ENCODE measurements at places on chromosomes 7 and 10.

GRCh38 chr7:127635659-127636285, 16.2 kb upstream of the SND1 start:
- no peak for DNase-seq

GRCh38 chr10:84292502-84292901, 35.9 kb upstream of the CCSER2 start:
- no peak for DNase-seq

- DNase-seq, result no peak
These were observed 443 bp downstream of the MYOF start for GRCh38 chr10:93481637-93482144.

GRCh38 chr7:17301471-17302456, 3.3 kb downstream of the AHR start:
- DNase-seq, result no peak

DNA sequence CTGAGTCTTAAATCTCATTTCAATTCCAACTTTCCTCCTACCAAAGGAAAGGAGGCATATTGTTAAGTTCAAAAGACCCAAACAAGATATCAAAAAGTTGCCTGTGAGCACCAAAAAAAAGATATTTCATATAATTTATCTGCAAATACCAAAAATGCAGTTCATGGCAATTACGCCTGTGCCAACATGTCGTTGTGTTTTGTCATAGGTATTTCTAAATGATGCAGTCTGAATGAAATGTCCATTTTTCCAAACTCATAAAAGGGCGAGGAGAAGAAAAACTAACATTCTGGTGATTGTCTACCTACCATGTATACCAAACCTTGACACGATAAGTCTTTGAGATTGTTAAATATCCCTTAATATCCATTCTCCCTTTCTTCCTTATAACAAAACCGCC, 109.8 kb downstream of the SGMS1 start:
- no peak for DNase-seq

DNA sequence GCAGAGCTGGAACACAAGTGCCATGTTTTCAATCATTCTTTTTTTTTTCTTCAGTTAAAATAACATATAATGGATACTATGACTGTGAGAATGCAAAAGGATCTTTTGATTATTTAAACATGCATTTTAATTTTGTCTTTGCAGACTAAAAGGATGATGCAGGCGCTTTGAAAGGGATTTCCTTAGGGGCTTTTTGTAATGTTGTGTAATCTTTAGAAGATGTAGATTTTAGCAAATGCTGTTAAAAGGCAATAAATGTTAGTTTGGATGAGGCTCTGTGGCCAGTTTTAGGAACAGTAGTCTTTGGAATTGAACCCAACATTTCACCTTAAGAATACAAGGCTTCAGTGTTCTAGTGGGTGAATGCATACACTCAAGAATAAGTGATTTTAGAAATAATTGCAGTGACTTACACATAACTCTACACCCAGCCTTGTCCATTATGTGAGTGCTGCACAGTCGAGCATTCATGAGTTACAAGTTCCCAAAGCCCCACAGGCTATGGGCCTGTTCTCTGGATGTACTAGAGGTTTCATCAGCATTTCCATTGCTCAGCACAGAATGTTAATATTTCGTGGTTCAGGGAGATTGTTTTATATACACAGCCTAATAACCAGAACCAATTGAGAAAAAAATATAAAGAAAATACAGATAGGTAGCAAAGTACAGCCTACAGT, 11.6 kb downstream of the PAPSS2 start:
- no peak for DNase-seq

GRCh38 chr10:21727452-21728168, 193.6 kb downstream of the MLLT10 start:
- DNase-seq, result no peak

DNA sequence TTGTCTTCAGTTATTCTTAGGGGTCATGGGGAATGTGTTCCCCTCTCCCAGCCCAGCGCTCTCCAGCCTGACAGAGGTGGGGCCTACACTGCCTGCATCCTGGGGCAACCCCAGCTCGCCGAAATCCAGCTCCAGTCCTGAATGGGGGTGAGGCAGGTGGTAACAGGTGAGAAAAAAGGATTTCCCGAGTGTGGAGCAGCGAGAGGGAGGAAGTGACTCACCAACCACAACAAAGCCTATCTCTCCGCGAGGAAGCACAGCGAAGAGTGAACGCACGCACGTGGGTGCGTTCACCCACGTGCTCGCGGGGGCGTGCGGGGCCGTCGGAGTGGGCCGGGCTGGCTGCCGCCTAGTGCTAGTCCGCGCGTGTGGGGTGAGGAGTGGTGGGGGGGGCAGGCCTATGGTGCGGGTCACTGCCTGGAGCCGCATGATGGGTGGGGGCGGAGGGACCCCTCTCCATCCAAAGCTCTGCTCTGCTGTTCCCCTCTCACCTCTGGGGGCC, 855 bp upstream of the PALD1 start:
- DNase-seq, result peak; percentile 83

DNA sequence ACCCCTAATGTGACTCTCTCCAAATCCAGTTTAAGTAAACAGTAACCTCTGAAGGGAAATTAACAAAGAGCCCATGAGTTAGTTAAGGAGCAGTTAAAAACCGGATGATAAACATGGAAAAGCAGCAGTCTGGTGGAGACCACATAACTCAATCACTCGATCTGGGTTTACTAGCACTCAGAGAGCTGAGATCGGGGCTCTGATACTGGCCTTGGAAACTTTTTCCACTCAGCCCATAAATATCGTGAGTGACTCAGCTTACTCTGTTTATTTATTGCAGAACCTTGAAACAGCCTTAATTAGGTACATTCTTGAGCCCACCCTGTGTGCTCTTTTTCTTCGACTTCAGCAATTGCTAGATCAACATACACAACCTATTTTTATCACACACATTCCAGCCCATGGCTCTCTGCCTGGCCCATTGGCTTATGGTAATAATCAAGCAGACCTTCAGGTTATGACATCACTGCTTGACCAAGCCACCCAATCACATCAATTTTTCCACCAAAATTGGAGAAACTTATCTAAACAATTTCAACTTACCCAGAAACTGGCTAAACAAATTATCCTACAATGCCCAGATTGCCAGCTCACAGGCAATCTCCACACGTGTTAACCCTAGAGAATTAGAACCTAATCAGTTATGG, 82.2 kb upstream of the GPR22 start:
- no peak for DNase-seq

DNA sequence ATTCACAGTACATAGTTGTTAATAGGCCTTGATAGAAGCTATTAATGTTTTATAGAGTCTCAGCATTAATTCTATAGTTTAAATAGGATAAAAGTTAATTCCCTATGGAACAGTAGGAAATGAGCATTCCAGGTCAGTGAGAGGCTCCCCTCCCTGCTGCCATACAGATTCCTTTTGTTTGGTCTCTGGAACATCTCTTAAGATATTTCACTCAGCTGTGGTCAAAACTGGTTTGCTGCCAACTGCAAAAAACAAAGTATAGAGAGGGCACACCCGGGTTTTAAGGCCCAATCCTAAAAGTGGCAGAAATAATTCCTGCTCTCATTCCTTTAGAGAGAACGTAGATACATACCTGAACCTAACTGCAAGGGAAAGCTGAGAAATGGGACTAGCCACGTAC, 51.3 kb downstream of the MDFIC start:
- no peak for DNase-seq

DNA sequence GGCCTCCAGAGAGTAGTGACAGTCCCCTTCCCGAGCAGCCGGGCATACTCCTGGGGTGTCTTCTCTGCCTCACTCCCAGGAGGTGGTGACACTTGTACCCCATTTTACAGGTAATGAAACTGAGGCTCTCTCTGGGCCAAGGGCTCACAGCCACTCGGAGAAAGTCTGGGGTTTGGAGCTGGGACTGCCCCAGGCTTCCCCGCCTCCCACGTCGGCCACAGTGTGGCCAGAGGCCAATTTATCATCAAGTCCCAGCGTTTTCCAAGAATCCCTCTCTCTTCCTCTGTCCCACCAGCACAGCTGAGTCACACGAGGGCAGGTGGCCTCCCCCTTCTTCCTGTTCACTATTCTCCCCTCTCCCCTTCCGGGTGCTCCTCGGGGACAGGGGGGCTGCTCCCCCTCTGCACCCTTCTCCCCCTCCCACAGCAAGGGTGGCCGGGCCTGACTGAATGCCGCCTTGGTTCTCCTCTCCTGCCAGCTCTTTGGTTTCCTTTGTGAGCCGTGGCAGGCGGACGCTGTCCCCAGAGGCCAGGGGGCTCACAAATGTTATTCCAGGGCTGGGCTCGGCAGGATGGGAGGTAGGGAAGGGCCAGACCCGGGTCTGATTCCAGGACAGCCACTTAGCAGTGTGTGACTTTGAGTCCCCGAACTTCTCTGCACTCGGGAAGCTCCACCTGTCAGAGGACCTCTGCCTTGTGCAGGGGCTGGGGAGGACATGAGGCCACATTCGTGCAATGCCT, 17.7 kb downstream of the CLIP2 start:
- no peak for DNase-seq

GRCh38 chr10:29081231-29081630, 207.6 kb upstream of the LYZL1 start:
- no peak for DNase-seq

DNA sequence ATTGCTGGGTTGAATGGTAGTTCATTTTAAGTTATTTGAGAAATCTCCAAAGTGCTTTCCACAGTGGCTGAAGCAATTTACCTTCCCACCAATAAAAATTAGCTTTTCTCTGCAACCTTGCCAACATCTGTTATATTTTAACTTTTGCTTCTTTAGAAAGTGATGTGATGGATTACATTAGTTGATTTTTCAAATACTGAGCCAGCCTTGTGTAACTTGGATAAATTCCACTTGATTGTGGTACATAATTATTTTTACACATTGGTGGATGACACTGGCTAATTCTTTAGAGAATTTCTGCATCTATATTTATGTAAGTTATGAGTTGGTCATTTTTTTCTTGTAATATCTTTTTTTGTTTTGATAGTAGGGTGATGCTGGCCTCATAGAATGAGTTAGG, 634.1 kb downstream of the GALNT17 start:
- no peak for DNase-seq

GRCh38 chr10:60731134-60731885, 47.0 kb upstream of the CDK1 start:
- peak; percentile 59 for DNase-seq

DNA sequence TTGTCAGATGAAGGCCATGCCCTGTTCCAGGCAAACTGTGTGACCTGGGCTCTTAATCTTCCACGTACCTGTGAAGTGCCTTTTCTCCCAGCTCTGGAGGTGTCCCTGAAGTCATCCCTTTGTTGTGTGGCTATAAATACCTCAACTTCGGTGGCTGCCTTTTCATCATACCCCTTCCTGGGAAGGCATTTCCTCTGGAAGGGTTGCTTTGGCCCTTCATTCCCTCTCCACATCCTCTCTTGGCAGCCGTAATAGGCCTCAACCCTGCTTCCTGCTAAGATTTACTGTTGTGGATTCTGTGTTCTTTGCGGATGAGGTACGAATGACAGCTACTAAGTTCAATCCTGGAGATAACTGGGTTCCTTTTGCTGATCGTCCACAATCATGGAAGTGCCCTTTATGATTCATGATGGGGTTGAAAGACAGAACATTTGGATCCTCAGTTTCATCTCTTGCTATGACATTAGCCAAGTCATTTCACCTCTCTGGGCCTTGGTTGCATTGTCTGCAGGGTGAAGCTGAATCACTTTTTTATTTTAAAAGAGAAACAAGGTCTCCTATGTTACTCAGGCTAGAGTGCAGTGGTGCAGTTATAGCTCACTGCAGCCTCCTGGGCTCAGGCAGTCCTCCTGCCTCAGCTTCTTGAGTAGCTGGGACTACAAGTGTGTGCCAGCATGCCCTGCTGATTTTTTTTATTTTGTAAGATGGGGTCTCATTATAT, 23.6 kb downstream of the FKBP6 start:
- no peak for DNase-seq

DNA sequence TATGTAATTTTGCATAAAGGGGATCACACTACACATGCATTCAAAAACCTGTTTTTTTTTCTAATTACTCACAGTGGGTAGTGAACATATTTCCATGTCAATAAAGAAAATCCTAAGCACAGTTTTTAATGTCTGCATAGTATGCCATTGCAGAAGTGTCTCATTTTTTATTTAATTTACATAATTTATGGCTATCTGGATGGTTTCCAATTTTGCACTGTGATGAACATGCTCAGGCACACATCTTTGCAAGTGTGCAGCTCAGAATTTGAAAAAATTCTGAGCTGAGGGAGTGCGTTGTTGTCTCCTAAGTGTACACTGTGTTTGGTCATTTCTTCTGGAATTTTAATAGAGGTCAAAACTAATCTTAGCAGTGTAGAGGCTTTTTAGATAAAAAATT, 2.2 kb downstream of the NPFFR1 start:
- no peak for DNase-seq

DNA sequence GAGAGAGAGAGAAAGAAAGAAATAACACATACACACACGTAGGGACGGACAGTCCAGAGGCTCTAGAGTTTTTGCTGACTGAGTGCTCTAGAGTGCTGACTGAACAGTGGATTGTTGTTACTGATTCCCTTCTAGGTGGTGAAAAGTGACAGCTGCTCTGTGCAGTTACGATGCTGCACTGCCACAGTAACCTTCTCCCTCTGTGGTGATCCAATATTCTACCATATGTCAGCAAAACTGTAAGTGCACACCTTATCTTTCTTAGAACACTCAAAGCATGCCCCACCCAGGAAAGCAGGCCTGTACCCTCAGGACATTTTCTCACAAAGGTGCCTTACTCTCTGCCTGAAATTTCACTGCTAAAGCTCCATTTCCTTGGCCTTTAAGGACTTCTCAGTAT, 1023.5 kb downstream of the TYW1 start:
- no peak for DNase-seq

DNA sequence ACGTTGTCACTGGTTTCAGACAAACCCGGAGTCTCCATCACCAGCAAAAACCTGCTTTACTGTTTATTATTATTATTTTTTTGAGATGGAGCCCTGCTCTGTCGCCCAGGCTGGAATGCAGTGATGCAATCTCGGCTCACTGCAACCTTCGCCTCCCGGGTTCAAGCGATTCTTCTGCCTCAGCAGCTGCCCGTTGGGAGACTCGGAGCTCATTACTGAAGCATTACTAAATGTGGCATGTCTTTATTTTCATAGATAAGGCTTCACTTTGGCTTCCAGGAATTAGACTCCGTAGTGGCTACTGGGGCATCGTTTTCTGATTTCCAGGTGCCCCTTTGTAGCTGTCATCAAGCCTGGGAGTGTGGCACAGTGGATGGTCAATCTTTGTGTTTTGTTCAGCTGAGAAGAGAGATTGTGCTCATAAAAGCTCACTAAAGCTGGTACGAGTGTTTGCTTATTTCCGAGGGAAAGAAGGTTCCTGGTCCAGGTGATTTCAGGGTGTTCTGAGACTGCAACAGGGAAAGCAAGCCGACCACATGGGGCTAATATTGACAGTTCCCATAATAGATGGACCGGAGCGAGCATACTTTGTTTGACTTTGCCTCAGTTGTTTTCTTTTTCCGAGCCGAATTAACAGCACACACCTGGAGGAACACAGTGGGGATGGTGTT, 163.1 kb downstream of the CAMK1D start:
- DNase-seq, result no peak

- DNase-seq, result no peak
These were observed 221.0 kb downstream of the DYNC1I1 start for GRCh38 chr7:95993380-95993779.

Measured in CD4-positive, alpha-beta T cell treated with Interleukin-1 beta for 1 hour (primary cell).